ENCODE measurements at places on chromosomes 7 and 10.

GRCh38 chr10:105885495-105885894, 1244.4 kb downstream of the SORCS3 start:
- no peak for DNase-seq

GRCh38 chr10:96211764-96212163, 59.6 kb downstream of the BLNK start:
- DNase-seq = no peak

GRCh38 chr7:36092221-36092771, 60.8 kb upstream of the EEPD1 start:
- no peak for DNase-seq

GRCh38 chr10:72245949-72246525, 27.7 kb upstream of the DDIT4 start:
- DNase-seq = no peak

DNA sequence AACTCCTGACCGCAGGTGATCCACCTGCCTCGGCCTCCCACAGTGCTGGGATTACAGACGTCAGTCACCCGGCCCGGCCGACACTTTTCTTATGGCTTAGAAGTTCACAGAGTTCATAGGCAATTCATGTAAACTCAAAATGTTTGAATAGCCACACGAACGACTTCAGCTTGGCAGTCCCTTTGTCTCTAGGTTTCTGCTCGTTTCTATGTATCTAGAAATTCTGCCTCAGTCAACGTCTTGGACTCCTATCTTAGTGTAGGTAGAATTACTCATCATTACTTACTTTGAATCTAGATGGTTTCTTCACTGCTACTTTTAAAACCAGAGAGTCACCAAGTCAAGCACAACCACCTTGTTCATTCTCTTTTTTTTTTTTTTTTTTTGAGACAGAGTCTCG, 23.7 kb downstream of the ARL4A start:
- no peak for DNase-seq

DNA sequence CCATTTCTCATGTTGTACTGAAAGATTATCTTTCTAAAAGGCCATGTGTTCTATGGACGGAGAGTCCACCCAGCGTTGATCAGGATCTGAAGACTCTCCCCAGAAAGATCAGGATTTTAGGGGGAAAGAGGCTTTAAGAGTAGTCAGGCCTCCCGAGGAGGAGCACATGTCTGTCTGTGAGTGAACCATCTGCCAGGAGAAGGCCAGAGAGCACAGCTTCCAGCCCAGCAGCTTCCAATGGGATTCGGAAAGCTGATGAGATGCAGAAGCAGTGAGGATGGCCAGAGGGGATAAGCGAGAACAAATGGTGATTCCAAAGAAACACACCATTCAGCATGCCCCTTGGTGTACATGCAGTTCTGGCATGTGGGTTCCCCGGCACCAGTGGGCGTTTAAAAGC, 88.5 kb upstream of the TCERG1L start:
- no peak for DNase-seq

- no peak for DNase-seq
These were observed 51.4 kb downstream of the PCGF5 start for GRCh38 chr10:91271886-91272285.

DNA sequence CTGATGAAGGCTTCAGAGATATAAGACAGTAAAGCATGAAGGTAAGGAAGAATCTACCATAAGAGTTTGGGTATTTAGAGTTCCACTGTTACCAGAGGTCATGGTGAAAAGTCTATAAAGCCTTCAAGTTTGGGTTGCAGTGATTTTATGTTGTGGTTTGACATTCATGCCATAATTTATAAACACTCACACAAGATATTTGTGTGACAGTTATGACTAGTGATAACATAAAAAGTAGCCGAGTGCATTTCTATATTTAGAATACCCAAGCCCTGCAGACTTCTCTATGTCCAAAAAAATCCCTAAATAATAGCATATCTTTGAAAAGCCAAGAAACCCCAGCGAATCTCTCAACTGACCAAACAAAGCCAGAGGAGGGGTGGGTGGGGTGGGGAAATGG, 229.9 kb downstream of the CXCL12 start:
- no peak for DNase-seq

GRCh38 chr10:129880191-129880870, 83.7 kb downstream of the EBF3 start:
- DNase-seq = no peak

DNA sequence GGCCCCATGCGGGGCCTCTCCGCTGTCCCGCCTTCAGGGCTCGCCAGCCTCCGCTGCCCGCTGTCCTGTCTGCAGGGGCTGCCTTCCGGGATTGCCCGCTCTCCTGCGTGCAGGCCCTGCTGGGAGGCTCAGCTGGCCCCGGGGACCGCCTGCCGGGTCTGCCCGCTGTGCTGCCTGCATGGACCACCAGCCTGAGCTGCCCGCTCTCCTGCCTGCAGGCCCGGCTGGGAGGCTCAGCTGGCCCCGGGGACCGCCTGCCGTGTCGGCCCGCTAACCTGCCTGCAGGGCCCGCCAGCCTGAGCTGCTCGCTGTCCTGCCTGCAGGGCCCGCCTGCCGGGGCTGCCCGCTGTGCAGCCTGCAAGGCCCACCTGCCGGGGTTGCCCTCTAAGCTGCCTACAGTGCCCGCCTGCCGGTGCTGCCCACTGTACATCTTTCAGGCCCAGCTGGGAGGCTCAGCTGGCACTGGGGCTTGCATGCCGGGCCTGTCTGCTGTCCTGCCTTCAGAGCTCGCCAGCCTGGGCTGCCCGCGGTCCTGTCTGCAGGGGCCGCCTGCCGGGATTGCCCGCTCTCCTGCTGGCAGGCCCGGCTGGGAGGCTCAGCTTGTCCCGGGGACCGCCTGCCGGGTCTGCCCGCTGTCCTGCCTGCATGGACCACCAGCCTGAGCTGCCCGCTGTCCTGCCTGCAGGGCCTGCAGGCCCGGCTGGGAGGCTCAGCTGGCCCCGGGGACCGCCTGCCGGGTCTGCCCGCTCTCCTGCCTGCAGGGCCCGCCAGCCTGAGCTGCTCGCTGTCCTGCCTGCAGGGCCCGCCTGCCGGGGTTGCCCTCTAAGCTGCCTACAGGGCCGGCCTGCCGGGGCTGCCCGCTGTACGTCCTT, 165.1 kb downstream of the GLRX3 start:
- peak; percentile 68 for DNase-seq

GRCh38 chr10:15864419-15864818, 4.1 kb upstream of the MINDY3 start:
- DNase-seq = no peak

- no peak for DNase-seq
These were observed 2.7 kb upstream of the CHUK start for GRCh38 chr10:100232101-100232500.

DNA sequence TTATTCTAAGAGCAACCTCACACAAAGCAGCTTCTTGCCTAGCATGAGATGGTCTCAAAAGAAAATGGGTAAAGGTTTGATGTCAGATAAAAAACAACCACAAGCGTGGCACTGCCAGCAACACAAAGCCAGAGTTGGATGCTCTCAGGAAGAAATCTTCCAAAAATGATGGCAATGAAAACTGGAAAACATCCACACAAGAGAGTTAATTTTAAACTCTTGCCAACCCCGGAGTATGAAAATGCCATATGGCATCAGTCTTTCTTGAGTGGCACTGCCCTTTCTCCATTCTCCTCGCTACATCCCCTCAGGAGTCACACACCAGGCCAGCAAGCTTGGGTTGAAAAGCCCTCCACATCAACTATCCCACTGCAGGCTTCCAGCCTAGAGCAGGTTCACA, 41.0 kb downstream of the CADPS2 start:
- DNase-seq = no peak

DNA sequence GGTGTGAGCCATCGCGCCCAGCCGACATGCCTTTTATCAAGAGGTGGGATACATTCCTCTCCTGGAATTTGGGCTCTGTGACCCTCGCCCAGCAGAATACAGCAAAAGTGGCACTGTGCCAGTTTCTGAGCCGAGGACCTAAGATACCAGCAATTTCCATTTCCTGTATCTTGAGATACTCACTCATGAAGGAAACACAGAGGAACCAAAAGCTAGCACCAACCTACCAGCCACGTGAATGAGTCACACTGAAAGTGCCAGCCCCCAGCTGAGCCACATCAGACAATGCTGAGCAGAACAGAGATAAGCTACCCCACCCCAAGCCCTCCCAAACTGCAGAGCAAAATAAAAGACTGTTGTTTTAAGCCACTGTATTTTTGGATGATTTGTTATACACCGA, 56.3 kb downstream of the CACUL1 start:
- DNase-seq = peak; percentile 53

GRCh38 chr10:74706966-74707365, 119.4 kb upstream of the KAT6B start:
- no peak for DNase-seq

GRCh38 chr7:151249034-151249731, 689 bp upstream of the SMARCD3 start:
- no peak for DNase-seq

GRCh38 chr7:26423436-26423835, 131.8 kb downstream of the SNX10 start:
- DNase-seq = no peak

DNA sequence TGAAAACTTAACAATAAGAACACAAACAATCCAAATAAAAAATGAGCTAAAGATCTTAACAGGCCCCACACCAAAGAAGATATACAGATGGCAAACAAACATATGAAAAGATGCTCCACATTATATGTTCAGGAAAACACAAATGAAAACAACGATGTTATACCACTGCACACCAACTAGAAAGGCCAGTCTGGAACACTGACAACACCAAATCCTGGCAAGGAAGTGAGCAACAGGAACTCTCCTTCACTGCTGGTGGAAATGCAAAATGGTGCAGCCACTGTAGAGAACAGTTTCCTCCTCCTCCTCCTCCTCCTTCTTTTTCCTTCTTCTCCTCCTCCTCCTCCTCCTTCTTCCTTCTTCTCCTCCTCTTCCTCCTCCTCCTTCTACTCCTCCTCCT, 12.2 kb upstream of the NCAPG2 start:
- DNase-seq = no peak

- no peak for DNase-seq
These were observed 153.7 kb downstream of the NRBF2 start for GRCh38 chr10:63286754-63287264.

GRCh38 chr10:70425096-70425495, 16.4 kb downstream of the NODAL start:
- no peak for DNase-seq

DNA sequence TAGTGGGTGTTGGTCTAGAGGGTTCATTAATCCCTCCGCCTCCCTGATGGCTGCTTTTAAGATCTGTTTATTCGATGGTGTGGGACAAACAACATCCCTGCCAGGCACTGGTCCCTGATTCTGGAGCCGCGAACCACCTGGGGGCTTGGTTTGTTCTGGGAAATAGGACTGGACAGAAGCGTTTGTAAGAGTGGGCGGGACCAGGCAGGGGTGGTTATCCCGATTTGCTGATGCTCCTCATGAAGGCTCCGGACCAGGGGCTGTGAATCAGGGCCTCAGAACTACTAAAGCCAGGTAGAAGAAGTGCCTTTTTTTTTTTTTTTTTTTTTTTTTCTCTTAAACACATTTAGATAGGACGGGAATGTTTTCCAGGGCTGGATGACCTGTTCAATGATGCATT, 273.4 kb downstream of the WDR37 start:
- no peak for DNase-seq

- no peak for DNase-seq
These were observed 148.4 kb downstream of the TMEM26 start for GRCh38 chr10:61304746-61305145.

- DNase-seq = no peak
These were observed 134.0 kb downstream of the TCF7L2 start for GRCh38 chr10:113084031-113084430.

- DNase-seq = no peak
These were observed 15.1 kb downstream of the BCAP29 start for GRCh38 chr7:107594961-107595737.

- no peak for DNase-seq
These were observed 133.7 kb downstream of the ARHGAP22 start for GRCh38 chr10:48470893-48471805.

DNA sequence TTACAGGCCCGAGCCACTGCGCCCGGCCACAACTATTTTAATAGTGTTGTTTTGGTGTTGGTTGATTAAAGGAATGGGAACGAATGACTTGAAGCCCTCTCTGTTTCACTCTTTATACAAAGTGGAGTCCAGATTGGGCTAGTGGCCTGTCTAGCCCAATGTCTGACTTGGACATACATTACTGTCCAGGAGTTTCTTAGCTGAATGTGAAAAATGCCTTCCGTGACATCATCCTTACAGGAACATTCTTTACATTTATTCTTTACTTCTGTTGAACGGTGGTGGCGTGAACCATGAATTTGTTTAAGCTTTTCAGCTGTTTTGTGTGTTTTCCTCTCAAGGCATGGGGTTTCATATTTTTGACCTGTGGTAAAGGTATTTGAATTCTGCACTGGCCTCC, 67.9 kb downstream of the DAGLB start:
- DNase-seq = no peak

GRCh38 chr10:71300555-71301370, 18.3 kb upstream of the SLC29A3 start:
- no peak for DNase-seq

DNA sequence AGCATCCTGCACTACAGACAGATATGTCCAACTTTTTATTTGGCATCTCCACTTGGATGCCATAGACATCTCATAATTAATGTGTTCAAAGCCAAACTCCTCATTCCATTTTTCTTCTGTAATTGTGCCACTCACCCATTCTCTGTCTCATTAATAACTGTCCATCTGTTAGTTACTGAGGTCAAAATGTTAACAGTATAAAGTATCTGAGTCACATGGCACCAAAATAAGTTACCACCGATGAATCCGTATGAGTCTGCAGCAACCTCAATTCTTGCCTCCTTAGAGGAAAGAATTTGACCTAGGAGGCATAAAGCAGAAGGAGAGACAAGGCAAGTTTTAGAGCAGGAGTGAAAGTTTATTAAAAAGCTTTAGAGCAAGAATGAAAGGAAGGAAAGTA, 16.5 kb upstream of the NT5C3A start:
- no peak for DNase-seq
